ENCODE measurements at places on chromosomes 6 and 20. TPM values are rescaled to one million over a fixed set of nuclear protein-coding genes. Genes with fewer than 3 reads are reported as not detected.

HSPA1L gene
- 0.50 TPM for total RNA-seq

CPNE1 gene
- 95.6 TPM for total RNA-seq

RNF39 gene
- not detected for total RNA-seq

ECI2 gene
- total RNA-seq, result 97.8 TPM

RIPOR3 gene
- 0.30 TPM for total RNA-seq

HRH3 gene
- not detected for total RNA-seq

LINC00237 gene
- not detected for total RNA-seq
